Fibroblast of gingiva (primary cell): ENCODE measurements at places on chromosomes 12 and 14.

DNA sequence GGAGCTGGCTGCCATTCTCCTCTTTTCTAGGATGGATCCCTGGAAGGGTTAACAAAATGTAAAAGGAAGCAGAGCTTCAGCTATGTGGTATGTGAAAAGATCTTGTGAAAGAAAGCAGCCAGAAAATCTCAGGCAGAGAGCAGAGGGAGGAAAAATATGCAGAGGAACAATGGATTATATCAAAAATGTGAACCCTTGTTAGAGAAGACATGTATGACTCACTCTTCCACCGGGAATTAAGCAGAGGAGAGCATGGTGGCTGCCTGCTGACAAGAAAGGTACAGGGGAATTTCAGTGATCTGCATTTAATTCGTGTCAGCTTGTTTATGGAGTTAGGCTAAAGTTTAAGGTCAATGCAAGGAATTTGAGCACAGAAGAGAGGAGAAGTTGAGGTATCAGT is 46.3 kb downstream of the KCNA1 start:
- no peak for DNase-seq

DNA sequence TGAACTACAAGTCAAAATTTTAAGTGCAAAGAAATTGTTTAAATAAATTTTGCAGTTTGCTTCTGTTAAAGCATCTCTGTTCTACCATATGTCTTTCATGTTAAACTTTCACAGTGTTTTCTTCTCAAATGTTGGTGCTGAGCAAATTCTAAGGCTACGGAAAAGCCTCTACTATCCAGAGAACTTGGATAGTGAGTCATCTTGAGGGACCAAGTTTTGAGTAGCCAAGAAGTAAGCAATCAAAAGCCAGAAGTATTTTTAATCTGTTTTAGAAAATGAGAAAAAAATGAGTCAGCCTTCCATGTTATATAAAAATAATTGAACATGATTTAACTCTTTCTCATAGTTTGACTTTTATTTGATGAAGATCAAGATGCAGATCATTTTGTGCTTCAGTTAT is 3.3 kb downstream of the BRMS1L start:
- DNase-seq = no peak

DNA sequence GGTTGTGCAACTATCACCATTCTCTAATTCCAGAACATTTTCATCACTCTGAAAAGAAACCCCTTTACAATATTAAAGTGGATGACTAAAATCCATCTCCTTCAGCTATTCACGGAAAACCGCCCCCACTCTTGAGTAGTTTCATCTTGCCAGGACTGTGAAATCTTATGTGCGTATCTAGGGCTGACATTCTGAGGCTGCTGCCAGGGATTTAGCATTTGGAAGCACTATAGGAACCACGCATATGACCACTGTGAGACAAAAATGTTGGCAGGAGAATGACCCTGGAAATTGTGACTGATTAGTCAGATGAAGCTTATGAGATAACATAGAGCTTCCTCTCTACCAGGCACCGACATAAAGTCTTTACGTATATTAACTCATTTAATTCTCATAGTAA is 305.2 kb upstream of the PDE3A start:
- no peak for DNase-seq

- no peak for DNase-seq
Observed at GRCh38 chr14:103271189-103271588, 62.8 kb upstream of the EIF5 start.

GRCh38 chr14:74886001-74886400 is 4.3 kb downstream of the DLST start:
- peak; percentile 98 for DNase-seq

DNA sequence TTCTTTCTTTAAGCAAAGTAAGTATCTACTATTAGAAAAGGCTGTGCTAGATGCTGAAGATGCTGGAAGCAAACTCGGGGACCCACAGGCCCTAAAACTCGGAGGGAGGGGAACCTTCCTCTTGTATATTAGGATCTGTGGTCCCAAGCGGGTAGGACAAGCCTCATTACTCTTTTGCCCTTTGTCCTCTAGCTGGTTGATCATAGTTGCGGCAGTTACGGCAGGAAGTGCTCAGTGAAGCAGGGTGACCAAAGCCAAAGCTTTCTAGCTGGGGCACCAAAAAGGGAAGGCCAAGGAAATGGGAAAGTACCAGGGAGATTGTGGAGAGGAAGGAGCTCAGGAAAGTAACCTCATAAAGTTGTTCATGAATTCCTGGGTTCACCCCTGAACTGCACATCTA is 76.3 kb downstream of the SCFD1 start:
- DNase-seq = no peak

- DNase-seq = no peak
Observed at GRCh38 chr12:4891866-4892265, 17.8 kb upstream of the KCNA1 start.

GRCh38 chr14:73662487-73662943 is 17.7 kb downstream of the DNAL1 start:
- peak; percentile 87 for DNase-seq

- peak; percentile 13 for DNase-seq
Observed at GRCh38 chr12:8860165-8860961, 37.9 kb downstream of the A2ML1 start.

- no peak for DNase-seq
Observed at GRCh38 chr14:29893989-29894388, 33.7 kb downstream of the PRKD1 start.

DNA sequence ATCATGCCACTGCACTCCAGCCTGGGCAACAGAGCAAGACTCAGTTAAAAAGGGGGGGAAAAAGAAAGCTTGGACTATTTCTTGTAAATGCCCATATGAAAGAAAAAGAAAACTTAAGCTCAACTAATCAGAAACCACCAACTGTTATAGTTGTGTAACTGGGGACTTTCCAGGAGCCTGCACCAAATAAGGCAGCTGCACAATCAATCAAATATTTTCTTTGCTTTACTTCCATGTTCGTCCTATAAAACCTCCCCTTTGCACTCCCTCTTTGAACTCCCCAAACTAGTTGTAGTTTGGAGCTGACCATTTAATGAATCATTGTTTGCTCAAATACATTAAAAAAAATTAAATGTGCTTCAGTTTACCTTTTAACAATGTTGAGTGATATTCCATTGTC is 54.9 kb downstream of the OTOGL start:
- DNase-seq = no peak

DNA sequence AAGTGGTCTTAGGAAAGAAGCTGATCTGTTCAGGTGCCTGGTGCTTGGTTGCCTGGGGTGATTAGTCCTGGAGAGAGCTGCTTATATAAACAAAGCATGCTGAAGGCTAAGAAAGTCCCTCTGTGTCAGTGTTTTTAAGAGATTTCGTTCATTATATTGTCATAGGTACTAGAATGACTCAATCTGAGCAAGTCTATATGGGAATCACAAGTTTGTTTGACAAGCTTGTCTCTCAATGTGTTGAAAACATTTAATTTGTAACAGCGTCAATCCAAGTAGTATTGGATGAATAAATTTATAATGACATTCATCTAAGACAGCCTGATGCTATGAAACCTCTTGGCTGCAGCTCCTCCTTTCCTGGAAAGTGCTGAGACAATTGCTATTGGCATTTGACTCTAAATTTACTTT is 256.3 kb downstream of the TMTC2 start:
- no peak for DNase-seq

- DNase-seq = no peak
Observed at GRCh38 chr12:59282999-59283398, 312.8 kb upstream of the SLC16A7 start.

GRCh38 chr14:104887623-104888488 is 22.8 kb downstream of the CEP170B start:
- no peak for DNase-seq

- DNase-seq = no peak
Observed at GRCh38 chr12:29277231-29277630, 103.7 kb downstream of the ERGIC2 start.

DNA sequence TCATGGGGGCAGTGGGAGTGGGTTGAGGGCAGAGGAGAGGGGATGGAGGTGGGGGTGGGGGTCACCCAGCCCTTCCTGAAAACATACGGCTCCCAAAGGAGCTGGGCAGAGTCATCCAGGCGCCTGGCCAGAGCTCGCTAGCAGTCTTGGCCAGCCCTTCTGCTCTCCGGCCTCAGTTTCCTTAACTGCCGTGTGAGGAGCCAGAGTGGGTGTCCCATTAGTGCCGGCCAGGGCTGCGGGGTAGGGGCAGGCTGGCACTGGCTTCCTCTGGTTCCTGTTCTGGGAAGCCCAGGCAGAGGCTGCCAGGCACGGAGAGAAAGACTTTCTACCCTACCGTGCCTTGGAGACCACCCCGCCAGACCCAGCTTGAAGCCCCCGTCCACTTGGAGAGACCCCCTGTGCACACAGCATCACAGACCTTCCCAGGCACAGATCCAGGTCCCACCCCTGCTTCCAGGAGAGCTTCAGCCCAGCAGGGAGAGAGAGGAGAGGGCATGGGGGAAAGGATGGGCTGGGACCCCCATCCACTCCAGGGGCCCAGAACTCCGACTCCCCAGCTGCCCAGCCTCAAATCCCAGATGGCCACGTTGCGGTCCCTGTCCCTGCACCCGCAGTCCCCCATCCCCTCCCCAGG is 93.3 kb downstream of the RFLNA start:
- DNase-seq = no peak

DNA sequence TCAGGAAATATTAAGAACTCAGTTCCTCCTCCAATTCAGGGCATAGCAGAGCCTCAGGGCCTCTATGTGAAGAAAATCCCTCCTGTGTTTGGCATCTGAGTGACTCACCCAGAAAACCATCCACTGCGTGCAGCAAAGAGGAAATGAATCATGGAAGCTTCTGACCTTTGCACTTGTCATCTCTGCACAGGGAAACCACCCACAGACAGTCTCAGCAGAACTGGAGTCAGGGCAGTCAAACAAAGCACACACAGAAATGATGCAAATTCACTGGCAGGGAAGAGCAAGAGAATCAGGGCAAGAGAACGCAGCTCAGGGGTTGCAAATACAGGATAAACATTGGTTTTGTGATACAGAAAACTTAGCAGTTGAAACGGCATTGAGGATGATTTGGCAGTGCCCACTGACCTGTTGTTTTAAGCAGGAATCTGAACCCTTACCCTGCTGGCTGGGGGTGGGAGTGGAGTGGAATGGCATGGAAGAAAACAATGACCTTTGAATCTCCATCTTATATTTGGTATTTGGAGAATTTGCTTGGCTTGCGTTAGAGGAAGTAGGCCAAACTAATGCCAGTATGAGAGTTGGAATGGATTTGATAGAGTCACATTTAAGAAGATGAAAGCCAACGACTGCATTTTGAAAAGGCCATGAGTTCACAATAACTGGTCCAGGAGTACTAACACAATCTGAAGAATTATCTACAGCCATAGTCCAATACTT is 53.5 kb downstream of the PHLDA1 start:
- DNase-seq = peak; percentile 100

DNA sequence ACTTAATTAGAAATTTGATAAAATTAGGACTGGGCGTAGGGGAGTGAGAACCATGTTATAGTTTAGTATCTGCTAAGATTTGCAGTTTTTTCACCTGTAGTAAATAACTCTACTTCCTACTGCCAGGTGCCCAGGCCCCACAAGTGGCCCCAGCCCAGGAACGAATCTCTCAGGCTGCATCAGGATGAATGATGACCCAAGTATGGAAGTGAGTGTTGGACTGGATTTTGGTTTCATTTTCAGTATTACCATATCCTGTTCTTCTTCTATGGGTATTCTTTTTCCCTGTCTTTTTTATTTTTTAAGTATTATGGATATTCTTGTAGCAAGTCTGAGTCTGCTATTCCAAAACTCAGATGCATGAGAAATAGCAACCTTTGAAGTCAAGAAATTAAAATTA is 120.3 kb upstream of the BCAT1 start:
- no peak for DNase-seq

- no peak for DNase-seq
Observed at GRCh38 chr14:89485264-89485663, 68.2 kb upstream of the FOXN3 start.

DNA sequence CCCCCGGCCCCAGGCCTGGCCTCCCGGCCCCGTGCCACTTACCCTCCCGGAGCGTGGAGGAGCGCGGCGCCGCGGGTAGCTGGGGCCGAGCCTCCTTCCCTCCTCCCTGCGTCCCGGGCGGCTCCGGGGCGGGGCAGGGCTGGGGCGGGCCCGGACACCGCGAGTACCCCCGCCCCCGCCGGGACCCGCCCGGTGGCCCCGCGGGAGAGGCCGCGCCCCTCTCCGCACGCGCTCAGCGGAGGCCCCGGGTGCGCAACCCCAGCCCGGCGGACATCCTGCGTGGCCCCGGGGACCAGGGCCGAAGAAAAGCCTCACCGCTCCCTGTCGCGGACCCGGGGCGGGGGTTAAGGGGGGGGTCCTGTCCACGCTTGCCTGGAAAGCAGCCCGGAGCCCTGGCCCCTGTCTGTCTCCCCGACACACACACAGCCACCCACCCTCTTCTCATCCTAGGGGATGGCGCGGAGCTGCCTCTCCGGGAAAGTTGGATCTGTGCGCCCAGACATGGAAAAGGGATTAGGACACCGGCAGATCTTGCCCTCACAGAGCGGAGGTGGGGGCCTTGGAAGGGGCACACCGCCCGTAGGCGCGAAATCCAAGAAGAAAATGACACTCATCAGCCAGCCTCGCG is at the start of gene SYNE3:
Gene SYNE3, minus strand, starts transcription at position 97 of the 628 bp plus-strand sequence. CDS start 40,829 bp downstream, outside the sequence.
- peak; percentile 62 for DNase-seq

DNA sequence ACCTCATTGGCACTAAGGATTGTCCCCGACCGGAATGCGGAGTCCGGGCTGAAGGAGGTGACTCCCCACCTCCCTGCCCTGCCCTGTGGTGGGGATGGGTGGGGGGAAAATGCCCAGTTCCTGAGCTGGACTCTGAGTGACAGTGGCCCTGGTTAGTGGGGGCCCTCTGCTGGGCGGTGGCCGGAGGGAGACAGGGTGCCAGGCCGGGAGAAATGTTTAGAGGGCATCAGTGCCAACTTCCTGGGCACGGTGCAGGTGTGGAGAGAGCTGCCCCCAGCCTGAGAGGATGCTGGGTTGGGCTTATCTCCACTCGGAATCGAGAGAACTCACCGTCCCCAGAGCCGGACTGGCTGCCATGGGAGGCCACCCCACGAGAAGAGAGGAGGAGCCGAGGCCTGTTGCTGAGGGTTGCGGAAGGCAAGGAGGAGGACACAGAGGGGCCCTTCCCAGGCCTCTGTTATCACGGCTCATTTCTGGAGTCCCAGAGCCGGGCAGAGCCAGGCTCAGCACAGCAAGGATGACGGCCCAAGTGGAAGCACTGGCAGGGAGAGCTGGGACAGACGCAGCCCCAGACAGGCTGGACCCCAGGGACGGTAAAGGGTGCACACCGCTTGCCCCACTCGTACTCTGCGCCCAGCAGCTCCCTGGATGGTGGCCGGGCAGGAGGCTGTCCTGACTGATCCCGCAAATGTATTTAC is 156.7 kb downstream of the KIF26A start:
- DNase-seq = no peak
